Activated CD8-positive, alpha-beta T cell treated with anti-CD3 and anti-CD28 coated beads, Interleukin-2, amount 10 ng/mL, durations not matched to agents 7 days and 5 days (primary cell): ENCODE measurements at places on chromosomes 6 and 20.

DNA sequence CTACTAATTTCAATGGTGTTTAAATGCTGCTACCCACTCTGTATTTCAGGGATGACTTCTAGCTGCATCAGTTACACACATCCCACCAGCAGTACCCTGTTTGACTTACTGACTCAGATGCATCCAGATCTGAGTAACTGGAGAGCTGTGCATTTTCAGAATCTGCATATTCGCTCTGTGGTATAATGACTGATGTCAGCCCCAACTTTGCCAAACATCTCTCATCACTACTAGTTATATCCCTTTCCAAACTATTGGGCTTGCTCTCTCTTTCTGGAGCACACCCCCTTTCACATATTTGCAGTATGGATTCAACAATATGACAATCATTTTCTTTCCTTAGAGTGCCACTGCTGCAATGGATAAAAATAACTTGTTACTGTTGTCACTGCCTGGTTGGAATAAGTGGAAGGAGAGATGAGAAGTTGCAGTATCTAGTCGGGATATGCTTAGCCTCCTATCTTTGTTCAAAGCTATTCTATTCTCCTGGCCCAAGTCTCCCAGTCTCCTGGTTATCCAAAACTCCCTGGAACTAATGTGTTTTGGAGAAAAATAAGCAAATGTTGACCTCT is 3.3 kb upstream of the RSPO3 start:
- no peak for DNase-seq
- no peak overlapping the region for H3K27ac ChIP-seq
- no peak overlapping the region for H3K4me3 ChIP-seq
- peaks cover 14% of the 10 kb centered on the region for H3K4me1 ChIP-seq

- H3K27ac ChIP-seq, result no peak overlapping the region
Measured at GRCh38 chr20:62418709-62419487, 8.4 kb downstream of the RBBP8NL start.

GRCh38 chr6:139539852-139540251 is 165.4 kb upstream of the CITED2 start:
- DNase-seq, result no peak
- H3K27ac ChIP-seq, result peak overlapping the region; percentile 82
- peak overlapping the region; percentile 13 for H3K4me3 ChIP-seq
- H3K27me3 ChIP-seq, result no peaks in the 10 kb centered on the region
- H3K36me3 ChIP-seq, result no peaks in the 10 kb centered on the region
- H3K4me1 ChIP-seq, result peaks cover 36% of the 10 kb centered on the region

GRCh38 chr6:85402922-85403321 is 47.0 kb upstream of the NT5E start:
- DNase-seq, result no peak
- H3K4me1 ChIP-seq, result peaks cover 73% of the 10 kb centered on the region
- peak overlapping the region; percentile 74 for H3K27ac ChIP-seq
- H3K27me3 ChIP-seq, result no peaks in the 10 kb centered on the region

GRCh38 chr6:72175916-72176315 is 289.6 kb downstream of the RIMS1 start:
- no peak overlapping the region for H3K4me3 ChIP-seq
- no peaks in the 10 kb centered on the region for H3K36me3 ChIP-seq
- no peak overlapping the region for H3K27ac ChIP-seq

DNA sequence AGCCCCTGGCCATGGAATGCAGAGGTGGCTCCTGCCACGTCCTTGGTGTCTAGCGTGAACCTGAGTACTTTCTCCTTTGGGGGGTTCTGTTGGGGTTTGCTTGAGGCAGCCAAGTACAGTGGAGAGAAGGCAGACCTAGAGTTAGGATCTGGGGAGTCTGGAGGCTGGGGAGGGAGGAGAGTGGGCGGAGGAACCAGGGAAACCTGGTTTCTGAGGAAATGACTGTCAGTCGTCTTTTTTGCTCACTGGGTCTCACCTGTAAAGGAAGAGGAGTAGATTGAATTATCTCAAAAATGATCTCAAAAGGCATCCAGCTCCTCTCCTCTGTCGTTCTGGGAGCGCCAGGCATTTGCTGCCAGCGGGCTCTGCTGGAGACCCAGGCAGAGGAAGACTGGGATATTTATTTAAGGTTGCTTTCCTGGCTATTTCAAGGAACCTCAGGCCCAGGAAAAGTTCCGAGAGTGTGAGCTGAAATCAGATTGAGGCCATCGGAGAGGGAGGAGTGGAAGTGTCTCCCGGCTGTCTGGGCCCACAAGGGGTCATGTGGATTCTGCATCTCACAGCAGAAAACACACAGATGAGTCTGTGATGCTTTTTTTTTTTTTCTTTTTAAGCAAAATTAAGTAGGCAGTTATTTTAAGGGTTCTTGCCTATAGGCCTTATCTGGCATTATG is 16.1 kb downstream of the EPB41L1 start:
- H3K4me1 ChIP-seq, result peaks cover 10% of the 10 kb centered on the region
- peaks cover 10% of the 10 kb centered on the region for H3K27me3 ChIP-seq
- no peak for DNase-seq
- H3K36me3 ChIP-seq, result no peaks in the 10 kb centered on the region

DNA sequence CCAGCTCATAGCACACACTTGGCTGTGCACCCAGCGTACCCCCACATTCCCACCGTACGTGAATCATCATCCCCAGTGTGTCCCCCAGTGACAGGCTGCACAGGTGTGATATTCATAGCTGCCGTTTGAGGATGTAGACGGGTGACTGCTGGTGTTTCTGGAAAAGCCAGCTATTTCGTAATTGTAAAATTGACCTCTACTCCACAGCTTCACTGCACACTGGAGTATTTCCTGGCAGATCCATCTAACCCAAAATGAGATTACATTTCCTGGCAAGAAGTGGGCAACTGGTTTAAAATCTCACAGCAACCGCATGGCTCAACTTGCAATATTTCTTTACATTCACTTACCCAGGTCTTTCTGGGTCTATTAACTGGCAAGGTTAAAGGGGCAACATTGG is 30.3 kb downstream of the CD83 start:
- H3K36me3 ChIP-seq, result no peaks in the 10 kb centered on the region
- DNase-seq, result no peak
- no peak overlapping the region for H3K4me3 ChIP-seq
- peaks cover 6% of the 10 kb centered on the region for H3K4me1 ChIP-seq
- no peak overlapping the region for H3K27ac ChIP-seq

- no peaks in the 10 kb centered on the region for H3K27me3 ChIP-seq
- H3K4me1 ChIP-seq, result no peaks in the 10 kb centered on the region
- no peak overlapping the region for H3K4me3 ChIP-seq
- H3K36me3 ChIP-seq, result no peaks in the 10 kb centered on the region
Measured at GRCh38 chr6:78593898-78594667, 273.3 kb upstream of the IRAK1BP1 start.

GRCh38 chr6:136438441-136438840 is 111.8 kb downstream of the MAP7 start:
- H3K27ac ChIP-seq, result no peak overlapping the region
- H3K27me3 ChIP-seq, result peaks cover 7% of the 10 kb centered on the region
- DNase-seq, result no peak

- DNase-seq, result no peak
- no peak overlapping the region for H3K27ac ChIP-seq
Measured at GRCh38 chr20:41248368-41249024, 69.0 kb downstream of the ZHX3 start.

- H3K27me3 ChIP-seq, result peaks cover 22% of the 10 kb centered on the region
- no peak overlapping the region for H3K4me3 ChIP-seq
- peaks cover 56% of the 10 kb centered on the region for H3K4me1 ChIP-seq
- H3K36me3 ChIP-seq, result no peaks in the 10 kb centered on the region
- DNase-seq, result peak; percentile 72
- H3K27ac ChIP-seq, result no peak overlapping the region
Measured at GRCh38 chr20:43840382-43841070, 74.1 kb upstream of the TOX2 start.

GRCh38 chr6:153087436-153087835 is 43.6 kb downstream of the RGS17 start:
- no peaks in the 10 kb centered on the region for H3K4me1 ChIP-seq
- no peak overlapping the region for H3K27ac ChIP-seq
- peaks cover 2% of the 10 kb centered on the region for H3K27me3 ChIP-seq
- no peak for DNase-seq

DNA sequence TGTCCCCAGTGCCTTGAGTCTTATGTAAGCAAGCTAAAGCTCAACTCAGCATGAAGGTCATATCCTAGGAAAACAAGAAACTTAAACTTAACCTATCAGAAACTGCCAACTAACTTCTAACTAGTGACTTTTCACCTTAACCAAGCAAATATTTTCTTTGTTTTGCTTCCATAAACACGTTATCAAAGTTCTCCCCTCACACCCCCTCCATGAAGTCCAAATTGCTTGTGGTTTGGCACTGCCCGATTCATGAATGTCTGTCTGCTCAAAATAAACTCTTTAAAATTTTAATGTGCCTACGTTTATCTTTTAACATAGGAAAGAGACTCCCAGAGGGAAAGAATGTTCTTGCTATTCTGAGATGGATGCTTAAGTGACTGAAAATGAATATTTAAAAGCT is 34.9 kb downstream of the GSTA2 start:
- H3K36me3 ChIP-seq, result no peaks in the 10 kb centered on the region
- no peak overlapping the region for H3K4me3 ChIP-seq
- no peak for DNase-seq
- H3K27me3 ChIP-seq, result peaks cover 5% of the 10 kb centered on the region
- no peaks in the 10 kb centered on the region for H3K4me1 ChIP-seq
- H3K27ac ChIP-seq, result no peak overlapping the region

DNA sequence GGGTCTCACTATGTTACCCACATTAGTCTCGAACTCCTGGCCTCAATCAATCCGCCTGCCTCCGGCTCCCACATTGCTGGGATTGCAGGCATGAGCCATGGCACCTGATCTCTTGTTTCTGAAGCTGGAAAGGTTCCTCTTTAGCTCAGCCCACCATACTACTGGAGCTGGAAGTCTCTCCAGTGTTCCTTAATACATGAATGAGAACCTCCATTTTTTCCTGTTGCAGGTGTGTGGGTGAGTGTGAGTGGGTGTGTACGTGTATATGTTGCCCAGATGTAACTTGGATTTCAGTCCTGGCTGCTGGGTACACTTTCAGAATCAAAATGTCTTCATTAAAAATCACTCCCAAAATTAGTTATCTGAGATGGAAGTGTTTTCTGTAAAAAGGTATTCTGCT is 11.1 kb downstream of the PNPLA1 start:
- H3K4me3 ChIP-seq, result no peak overlapping the region
- peaks cover 51% of the 10 kb centered on the region for H3K27me3 ChIP-seq
- no peak for DNase-seq
- no peaks in the 10 kb centered on the region for H3K4me1 ChIP-seq
- no peaks in the 10 kb centered on the region for H3K36me3 ChIP-seq

GRCh38 chr6:52362443-52363227 is 684 bp downstream of the PAQR8 start:
- H3K36me3 ChIP-seq, result peaks cover 34% of the 10 kb centered on the region
- DNase-seq, result peak; percentile 60
- peak overlapping the region; percentile 98 for H3K4me3 ChIP-seq
- peaks cover 40% of the 10 kb centered on the region for H3K4me1 ChIP-seq
- peak overlapping the region; percentile 92 for H3K27ac ChIP-seq

GRCh38 chr6:14399635-14400034 is 282.1 kb downstream of the CD83 start:
- H3K4me1 ChIP-seq, result peaks cover 7% of the 10 kb centered on the region
- H3K27ac ChIP-seq, result no peak overlapping the region
- no peaks in the 10 kb centered on the region for H3K36me3 ChIP-seq
- H3K27me3 ChIP-seq, result peaks cover 6% of the 10 kb centered on the region
